ENCODE measurements at places on chromosomes 5 and 9.
A peak's percentile ranks its signal among the peaks of the same experiment; 100 is the strongest.

- DNase-seq: no peak
Observed at GRCh38 chr5:66144834-66145390, 812 bp downstream of the SREK1 start.

DNA sequence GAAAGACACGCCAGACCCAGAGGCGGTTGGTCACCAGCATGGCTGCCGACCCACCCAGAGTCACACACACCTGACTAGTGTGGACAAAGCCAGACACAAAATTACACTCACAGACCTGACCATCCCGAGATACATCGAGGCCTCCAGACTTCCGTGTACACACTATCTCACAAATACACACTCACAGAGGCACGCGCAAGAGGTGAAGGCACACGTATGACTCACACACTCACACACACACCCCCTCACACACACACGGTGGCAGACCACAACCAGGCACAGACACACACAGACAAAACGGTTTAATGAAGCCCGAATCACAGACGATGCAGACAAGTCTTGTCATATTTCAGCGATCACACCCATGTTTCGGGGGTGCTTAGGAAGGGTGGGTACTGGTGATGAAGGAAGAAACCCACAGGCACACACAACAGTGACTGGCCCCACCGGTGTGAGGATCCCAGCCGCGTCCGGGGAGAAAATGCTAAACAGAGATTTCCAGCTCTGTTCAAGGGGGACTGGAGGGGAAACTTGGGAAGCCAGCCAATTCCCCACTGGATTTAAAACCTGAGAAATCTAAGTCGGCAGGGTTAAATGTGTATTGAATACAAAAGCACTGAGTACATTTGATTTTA is 51.3 kb downstream of the CRB2 start:
- DNase-seq: no peak

DNA sequence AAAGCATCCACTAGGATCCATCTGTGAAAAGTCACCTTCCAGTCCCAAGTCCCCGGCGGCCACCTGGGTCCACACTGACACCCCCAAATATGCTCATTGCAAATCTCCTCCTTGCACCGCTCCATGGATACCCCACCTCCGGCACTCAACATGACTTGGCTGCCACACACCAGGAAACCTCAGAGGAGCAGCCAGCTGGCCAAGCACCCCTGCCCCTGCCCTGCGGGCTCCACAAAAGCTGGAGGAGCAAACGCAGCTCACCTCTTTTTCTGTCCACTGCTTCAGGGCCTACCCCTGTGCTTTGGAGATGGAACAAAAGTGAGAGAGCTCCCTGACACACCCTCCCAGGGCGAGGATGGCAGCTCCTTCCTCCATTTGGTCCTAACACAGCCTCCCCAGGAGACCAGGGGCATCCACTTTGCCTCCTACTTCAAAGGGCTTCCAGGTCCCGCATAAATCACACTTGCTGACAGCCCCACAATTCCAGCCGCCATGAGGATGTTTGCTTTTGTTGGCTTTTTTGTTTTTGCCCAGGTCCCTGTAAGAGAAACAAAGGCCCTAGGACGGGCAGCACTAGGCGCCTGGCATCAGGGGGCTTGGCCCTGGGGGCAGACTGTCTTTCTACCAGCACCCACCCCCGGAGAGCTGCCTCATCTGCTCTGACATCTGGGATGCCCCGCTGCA is 14.8 kb downstream of the ROR2 start:
- no peak for DNase-seq

GRCh38 chr9:120619751-120620655 is 40.0 kb upstream of the CDK5RAP2 start:
- DNase-seq: peak; percentile 41

DNA sequence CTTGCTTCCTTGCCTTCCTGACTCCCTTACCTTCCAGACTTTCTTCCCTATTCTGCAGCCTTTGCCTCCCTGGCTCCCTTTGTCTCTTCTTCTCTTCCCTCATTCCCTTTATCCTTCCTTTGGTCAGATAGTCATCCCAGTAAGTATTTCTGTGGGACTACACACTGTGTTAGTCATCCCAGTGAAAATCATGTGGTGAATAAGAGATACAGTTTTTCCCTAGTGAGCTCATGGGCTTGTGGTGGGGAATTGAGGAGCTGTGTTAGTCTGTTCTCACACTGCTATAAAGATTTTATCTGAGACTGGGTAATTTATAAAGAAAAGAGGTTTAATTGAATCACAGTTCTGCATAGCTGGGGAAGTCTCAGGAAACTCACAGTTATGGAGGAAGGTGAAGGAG is 109.8 kb upstream of the EDIL3 start:
- no peak for DNase-seq

- no peak for DNase-seq
Observed at GRCh38 chr5:12795333-12795663, 891.1 kb upstream of the CTNND2 start.

GRCh38 chr9:83778164-83778563 is 39.4 kb downstream of the GKAP1 start:
- no peak for DNase-seq

DNA sequence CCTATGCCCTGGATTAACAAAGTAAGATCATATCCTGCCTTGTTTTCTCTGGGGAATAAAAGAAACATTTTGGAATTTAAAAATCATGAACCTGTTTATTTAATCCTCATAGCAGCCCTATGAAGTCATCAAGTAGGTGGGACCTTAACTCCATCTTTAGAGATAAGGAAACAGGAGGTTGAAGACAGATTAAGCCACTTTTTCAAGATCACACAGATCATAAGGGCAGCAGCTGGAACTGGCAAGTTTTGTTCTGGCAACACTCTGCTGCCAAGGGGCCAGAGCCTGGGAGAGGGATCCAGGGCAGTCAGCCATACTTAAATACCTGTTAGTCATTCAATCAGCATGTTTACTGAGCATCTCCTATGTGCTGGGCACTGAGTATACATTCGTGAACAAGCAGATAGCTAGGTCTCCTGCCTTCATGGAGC is 63.7 kb downstream of the SLC1A1 start:
- DNase-seq: no peak

- DNase-seq: no peak
Observed at GRCh38 chr9:16461851-16462250, 408.6 kb downstream of the BNC2 start.

- no peak for DNase-seq
Observed at GRCh38 chr5:54388811-54389210, 66.7 kb upstream of the HSPB3 start.

DNA sequence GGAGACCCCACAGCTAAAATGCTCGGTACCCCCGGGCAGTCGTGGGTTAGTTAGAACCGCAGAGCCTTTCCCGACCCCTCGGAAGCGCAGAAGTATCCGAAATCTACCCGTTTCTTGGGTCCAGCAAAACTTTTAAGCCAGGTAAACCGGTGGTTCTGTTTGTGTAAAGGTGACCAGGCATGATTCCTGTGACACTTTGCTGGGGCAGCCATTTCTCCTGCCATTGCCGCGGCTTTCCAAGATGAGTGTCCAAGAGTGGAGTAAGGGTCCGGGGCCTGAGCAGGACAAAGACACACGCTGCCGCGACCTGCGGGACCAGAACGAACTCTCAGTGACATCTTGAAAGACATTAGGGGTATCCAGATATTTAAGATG is 655 bp downstream of the MARVELD2 start:
- DNase-seq: no peak

- no peak for DNase-seq
Observed at GRCh38 chr5:73346878-73347408, 101.6 kb downstream of the FOXD1 start.

DNA sequence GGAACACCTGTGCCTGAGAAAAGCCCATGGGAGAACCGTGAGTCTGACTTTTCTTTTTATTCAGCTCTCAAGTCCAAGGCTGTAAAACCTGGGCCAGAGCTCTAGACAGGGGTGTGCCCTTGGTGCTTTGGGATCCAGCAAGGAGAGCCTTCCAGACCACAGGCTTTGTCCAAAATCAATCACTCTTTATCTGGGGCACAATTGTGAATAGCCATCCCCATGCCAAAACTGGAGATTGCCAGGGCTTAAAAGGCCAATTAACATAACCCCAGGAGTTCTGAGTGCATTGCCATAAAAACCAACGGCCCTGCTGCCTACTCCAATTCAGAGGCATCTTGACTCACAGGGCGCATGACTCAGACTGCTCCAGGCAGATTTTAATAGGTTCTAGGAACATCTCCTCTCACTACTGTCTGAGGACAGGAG is 391.8 kb downstream of the ARHGEF28 start:
- no peak for DNase-seq

DNA sequence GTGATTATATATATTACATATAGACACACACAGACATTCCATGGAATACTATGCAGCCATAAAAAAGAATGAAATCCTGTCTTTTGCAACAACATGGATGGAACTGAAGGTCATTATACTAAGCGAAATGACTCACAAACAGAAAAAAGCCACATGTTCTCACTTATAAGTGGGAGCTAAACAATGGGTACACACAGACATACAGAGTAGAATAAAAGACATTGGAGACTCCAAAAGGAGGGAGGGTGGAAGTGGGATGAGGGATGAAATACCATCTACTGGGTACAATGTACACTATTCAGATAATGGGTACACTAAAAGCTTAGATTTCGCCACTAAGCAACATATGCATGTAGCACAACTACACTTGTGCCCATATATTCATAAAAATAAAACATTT is 170.0 kb upstream of the RGMB start:
- no peak for DNase-seq

DNA sequence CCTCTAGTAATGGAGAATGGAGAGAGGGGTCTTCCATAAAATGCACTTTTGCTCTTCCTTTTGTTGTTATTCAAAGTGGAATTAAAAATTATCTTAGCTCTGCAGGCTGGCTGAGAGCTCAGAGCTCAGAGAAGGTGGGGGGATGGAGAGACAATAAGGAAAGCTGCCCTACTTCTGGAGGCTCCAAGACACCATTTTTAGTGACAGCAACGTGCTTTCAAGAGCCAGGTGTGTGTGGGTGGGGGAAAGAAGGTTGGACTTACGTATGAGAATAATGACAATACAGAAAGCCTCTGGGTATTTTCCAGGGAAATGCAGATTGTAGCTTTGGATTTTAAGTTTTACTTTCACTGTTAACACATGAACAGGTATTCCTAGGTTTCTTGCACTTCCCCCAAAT is 173.9 kb downstream of the TRPM3 start:
- DNase-seq: no peak

- no peak for DNase-seq
Observed at GRCh38 chr5:93756372-93756771, 15.0 kb upstream of the POU5F2 start.

GRCh38 chr5:109199289-109199688 is 210.5 kb downstream of the PJA2 start:
- DNase-seq: no peak

GRCh38 chr9:25537808-25538207 is 140.4 kb downstream of the TUSC1 start:
- DNase-seq: no peak

DNA sequence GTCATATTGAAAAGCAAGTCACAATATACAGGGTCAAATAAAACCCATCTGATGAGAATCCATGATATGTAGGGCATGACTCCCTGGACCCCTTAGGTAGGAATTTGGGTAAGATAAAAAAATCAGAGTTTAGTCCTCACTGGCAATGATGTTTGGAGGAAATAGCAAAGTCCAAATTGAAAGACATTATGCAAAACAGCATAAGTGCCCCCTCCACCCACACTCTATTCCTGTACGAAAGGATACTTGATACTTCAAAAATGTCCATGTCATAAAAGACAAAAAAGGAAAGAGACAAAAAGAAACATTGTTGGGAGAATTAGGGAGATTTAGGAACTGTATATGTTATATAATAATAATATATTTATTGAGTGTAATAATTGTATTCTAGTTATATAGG is 96.1 kb upstream of the RASGRF2 start:
- no peak for DNase-seq

GRCh38 chr9:36328798-36329411 is 70.7 kb upstream of the GNE start:
- DNase-seq: peak; percentile 29

DNA sequence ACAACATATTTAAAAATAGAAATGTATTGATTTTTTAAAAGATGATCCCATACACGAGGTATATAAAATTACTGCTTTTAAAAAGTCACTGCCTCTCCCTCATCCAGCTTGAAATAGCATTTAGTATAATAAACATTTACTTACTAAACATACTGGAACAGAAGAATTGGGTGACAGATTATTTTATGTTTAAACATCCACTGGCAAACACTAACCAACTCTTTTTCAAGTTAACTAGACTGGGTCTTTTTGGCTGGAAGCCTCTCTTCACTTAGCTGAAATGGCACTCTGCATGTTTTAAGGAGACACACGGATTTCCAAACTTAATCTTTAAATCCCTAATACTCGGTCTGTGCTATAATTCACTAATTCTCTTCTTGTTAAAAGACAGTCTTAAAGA is 19.0 kb downstream of the CTXN3 start:
- DNase-seq: no peak

- peak; percentile 51 for DNase-seq
Observed at GRCh38 chr9:129174102-129174723, 3.8 kb downstream of the IER5L start.

- no peak for DNase-seq
Observed at GRCh38 chr9:112624711-112625707, 92.9 kb downstream of the INIP start.

DNA sequence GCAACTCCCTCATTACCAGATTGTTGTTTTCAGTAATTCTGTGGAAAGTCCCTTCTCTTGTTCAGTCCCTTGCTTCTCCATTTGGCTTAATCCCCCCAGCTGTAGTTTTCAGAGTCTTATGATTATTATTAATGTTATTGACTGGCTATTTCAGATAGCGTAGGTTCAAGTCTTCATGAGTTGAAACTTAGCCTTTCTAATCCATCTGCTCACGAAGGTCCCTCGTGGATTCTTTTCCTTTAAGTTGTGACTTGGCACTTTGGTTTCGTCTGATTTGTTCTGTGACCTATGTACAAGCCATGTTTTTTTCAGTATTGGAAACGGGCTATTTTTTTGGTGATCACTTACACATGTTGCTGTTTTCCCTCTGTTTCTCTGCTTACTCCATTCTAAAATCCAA is 260.3 kb downstream of the TMEM167A start:
- DNase-seq: no peak

GRCh38 chr9:134062461-134063087 is 5.3 kb downstream of the BRD3 start:
- no peak for DNase-seq

DNA sequence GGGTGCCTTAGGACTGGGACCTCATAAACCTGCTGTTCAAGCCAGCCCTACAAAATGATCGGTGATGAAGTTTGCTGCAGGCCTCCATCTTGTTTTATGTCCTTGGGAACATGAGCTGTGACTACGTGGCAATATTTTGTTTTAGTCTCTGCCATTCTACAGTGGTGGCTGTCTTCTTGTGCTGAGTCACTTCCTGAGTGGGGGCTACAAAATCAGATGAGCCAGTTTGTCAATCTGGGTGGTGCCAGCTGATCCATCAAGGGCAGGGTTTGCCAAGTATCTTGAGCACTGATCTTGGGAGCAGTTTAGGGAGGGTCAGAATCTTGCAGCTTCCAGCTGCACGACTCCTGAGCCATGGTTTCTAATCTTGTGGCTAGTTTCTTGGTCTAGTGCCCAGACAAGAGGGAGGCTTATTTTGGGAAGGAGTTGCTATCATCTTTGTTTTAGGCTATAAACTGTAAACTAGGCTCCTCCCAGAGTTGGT is 94.7 kb downstream of the YTHDC2 start:
- no peak for DNase-seq

GRCh38 chr9:74771672-74772071 is 116.0 kb downstream of the TRPM6 start:
- DNase-seq: no peak
